Large intestine (tissue), 12 donors: ENCODE measurements at places on chromosomes 6 and 20.
A peak's percentile ranks its signal among the peaks of the same experiment; 100 is the strongest.

- no peak for DNase-seq
These were observed 20.7 kb upstream of the SULF2 start for GRCh38 chr20:47805951-47806350.

- no peak for DNase-seq
These were observed 18.6 kb upstream of the POLR1H start for GRCh38 chr6:30042476-30042875.

DNA sequence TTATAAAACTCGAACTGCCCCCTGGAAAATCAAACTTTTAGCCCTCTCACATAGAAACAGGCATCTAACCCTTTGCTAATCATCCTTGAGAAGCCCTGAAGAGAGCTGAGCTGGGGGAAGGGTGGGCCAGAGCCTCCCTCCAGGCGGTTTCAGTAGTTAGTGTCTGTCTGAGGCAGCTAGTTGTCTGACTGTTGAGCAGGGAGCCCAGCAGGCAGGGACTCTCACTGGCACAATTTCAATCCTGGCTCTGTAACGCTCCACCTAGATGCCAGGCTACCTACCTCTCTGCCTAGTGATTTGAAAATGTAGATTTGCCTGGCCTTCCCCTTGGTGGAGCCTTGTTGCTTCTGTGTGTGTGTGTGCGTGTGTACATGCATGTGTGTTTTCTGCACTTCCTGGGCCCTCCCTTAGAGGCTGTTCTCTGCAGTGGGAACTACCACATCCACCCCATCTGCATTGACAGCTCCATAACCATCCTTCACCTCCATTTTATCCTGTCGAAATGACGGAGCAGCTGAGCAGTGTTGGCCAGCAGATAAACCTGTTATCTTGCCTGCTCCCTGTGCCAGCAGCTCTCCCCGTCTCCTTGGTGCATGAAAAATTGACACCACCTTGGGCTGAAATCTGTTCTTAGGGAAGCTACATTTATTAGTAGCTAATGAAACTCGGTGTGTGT, 69.6 kb upstream of the VSTM2L start:
- DNase-seq = no peak

GRCh38 chr6:101341926-101342325, 51.6 kb upstream of the GRIK2 start:
- DNase-seq = no peak

GRCh38 chr6:132768051-132768517, 10.4 kb upstream of the VNN2 start:
- peak; percentile 49 for DNase-seq

- peak; percentile 63 for DNase-seq
These were observed 611.7 kb downstream of the UTRN start for GRCh38 chr6:144896871-144897270.

DNA sequence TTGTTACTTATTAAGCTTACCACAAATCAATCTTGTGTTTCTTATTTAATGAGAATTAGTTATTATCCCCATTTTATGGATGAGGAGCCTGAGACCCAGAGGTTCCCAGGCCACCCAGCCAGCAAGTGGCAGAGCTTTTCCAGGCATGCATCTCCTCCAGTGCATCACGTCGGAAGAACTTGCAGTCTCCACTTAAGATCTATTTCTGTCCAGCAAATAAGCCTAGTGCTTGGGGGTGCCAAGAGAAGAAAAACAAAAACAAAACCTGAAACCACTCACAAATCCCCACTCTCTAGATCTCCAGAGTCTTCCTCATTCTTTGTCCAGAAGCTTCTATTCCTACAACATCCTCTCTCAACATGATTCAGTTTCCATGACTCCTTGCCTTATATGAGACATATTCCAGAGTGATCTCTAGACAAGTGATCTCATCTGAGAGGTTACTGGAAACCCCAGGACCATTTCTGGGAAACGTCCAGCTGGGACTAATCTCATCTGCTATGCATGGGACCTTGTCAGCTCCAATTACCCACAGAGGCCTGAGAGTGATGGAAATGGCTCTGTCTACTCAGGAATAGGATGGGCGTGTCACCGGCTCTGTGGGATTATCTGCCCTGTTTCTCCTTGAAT, 4.1 kb downstream of the GUCA1B start:
- DNase-seq = no peak

DNA sequence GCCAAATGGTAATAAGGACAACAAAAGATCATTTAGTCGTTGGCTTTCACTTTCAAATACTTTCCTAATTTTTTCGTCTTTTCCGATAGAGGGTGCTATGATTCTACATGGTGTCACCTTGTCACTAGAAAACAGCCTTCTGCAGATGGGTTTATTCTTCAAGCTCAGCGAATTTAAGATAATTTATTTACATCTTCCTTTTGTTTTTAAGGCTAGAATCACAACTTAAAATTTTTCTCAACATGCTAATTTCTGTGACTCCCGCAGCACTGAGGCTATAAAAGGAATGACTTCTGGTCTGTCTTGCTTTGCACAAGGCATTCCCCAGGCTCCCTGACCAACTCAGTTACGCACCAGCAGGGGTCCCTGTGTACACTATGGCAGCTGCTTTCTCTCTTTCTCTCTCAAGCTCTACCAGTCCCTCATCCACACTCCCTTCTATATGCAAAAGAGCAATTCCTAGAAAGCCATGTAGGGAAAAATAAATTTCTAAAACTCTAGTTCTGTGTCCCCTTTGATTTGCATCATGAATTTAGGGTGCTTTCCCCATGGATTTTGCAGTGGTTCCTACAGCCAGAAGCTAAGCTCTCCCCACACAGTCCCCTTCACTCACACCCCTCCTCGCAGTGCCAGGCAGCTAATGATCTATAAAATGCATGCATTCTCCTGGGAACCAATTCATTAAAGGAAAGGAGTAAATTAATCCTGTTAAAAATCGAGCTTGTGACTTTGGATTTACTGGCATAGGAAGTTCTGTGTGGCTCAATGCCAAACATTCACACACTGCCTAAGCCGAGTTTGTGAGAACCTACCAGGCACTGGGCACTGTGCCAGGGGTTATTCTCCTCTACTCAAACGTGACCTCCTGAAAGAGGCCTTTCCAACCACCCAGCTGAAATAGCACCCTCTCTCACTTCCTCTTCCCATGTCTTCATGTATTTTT, 74.5 kb downstream of the DCDC2 start:
- DNase-seq = peak; percentile 70

DNA sequence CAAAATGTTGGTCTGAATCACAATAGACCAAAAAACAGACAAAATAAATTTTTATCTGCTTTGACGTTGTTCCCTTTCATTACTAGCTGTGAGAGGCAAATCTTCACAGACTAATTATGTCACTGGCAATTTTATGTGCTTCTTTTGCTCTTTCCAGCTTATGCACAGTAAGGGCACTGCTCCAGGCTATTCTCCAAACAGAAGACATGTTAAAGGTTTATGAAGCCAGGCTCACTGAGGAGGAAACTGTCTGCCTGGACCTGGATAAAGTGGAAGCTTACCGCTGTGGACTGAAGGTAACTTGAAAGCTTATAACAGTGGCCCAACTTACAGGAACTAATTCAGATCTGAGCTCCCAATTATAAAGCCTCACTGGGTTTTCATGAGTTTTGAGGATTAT, 15.5 kb upstream of the SNRNP48 start:
- no peak for DNase-seq

- DNase-seq = peak; percentile 65
These were observed 1.3 kb upstream of the TAPBP start for GRCh38 chr6:33314943-33315792.

GRCh38 chr6:106290954-106291353, 34.6 kb downstream of the ATG5 start:
- no peak for DNase-seq

DNA sequence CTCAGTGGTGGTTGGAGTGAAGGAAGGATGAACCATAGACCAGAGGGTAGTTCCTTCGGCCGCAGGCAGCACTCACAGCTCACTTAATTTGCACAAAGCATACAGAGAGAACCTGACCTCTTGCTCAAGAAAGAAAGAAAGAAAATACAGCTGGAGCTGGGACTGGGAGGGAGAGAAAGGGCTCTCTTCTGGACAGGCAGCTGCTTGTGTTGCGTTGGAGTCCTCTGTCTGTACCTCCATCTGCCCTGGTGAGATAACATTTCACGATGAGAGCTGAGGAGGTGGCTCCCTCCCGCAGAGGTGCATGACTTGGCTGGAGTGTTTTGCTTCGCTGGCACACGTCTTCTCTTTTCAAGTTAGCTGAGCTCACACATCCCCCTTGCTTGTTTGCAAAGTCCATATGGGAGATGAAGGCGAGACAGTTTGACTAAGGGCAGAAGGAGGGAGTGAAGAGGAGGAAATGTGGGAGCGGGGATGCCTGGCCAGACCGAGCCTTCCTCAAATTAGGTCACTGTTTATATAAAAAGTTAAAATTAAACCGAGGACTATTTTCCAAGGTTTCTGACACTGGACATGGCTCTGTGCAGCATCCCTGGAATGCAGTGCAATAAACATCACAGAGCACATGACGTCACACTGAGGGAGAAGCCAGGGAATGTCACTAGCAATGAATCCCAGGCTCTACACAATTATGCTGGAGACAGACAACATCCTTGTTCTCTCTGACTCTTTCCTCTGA, 359.4 kb downstream of the CD83 start:
- DNase-seq = peak; percentile 84

DNA sequence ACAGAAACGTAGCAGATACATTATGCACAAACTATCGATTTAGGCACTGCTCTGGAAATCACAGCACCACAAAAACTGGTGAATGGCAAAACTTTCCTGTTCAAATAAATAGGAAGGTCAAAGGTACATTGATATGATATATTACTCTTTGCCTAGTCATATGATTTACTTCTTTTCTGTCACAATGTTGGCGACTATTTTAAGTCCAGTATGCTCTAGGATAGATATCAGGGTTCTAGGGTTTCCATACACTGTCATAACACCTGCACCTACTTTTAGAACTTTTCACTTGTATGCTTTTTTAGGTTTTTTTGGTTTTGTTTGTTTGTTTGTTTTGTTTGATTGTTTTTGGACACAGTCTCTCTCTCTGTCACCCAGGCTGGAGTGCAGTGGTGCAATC, 25.0 kb downstream of the KHDC1L start:
- no peak for DNase-seq

- DNase-seq = no peak
These were observed 401.9 kb downstream of the QKI start for GRCh38 chr6:163816441-163816840.

DNA sequence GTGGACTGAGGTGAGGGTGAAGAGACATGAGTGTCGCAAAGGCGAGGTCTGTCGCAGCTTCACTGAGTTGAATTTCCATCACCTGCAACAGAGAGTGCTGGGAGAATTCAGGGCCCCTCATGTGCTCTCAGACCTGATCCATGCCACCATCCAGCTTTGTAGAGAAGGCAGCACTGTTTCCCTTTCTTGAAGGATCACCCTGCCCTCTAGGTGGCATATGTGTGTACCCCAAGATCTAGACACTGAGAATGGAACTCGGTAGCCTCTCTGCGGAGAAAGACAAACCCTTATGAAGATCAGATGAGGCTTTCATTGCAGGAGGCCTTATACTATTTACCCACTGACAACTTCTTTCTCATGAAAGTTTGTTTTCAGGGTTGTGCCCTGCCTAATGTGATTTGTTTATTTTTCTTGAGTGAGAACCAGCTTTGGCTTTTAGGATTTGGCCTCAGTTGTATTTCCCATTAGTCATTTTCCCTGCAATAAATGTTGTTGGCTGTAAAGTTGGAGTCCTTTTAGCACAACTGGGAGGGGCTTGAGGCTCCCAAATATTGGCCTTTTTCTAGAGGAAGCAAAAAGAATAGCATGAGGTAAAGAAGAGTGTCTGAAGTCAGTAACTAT, 811.3 kb downstream of the DHX35 start:
- no peak for DNase-seq

DNA sequence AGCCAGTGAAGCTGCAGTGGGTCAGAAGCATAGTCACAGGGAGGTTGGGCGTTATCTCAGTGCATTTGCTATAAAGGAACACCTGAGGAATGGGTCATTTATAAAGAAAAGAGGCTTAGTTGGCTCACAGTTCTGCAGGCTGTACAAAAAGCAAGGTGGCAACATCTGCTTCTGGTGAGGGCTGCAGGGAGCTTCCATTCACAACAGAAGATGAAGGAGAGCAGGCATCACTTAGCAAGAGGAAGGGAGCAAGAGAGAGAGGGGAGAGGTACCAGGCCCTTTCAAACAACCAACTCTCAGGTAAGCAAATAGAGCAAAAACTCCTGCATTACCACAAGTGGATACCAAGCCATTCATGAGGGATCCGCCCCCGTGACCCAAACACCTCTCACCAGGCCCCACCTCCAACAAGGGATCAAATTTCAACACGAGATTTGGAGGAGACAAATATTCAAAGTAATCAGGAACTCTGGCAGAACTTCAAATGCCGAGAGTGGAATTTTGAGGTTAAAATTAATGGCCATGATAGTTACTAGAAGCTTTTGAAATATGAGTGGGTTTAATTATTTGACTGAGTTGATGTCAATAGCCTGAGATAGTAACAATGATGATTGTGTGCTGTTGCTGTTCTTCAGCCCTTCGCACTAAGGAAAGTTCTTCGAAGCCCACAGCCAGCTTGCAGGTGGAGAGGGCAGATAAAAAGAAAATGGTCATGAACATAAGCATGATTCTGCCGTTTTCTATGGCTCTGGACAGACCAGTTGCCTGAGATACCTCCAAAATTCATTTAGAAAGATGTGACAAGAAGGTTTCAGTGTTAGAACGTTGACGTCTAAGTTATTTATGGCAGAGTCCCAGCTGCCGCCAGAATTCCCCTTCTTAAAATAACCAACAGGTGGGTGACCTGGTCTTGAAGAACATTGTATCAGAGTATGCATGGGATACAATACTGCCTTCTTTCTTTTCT, 55.3 kb upstream of the ADTRP start:
- DNase-seq = no peak

GRCh38 chr6:113994934-113995342, 24.0 kb upstream of the HDAC2 start:
- peak; percentile 75 for DNase-seq

- no peak for DNase-seq
These were observed 2.2 kb upstream of the OXT start for GRCh38 chr20:3068986-3069900.

- no peak for DNase-seq
These were observed 34.7 kb downstream of the MAN1A1 start for GRCh38 chr6:119314885-119315272.

- no peak for DNase-seq
These were observed 130.3 kb upstream of the BMP2 start for GRCh38 chr20:6637160-6637579.

DNA sequence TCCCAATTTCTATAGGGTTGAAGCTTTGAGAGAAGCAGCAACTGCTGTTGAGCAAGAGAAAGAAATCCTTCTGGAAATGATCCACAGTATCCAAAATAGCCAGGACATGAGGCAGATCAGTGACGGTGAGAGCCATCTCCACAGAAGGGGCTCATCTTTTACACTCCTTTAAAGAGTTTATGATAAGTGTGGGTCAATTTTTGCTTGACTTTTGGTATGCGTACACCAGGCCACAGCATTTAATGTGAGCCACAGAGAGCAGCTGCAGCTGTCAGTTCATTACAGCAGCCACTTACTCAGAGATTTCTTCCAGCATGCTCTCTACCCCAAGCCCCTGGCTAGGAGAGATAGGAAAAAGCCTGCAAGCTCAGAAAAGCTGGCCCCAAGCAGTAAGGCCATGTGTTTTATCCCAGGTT, 9.9 kb downstream of the BAG2 start:
- DNase-seq = no peak
